ENCODE measurements at places on chromosomes 6 and 20.

DNA sequence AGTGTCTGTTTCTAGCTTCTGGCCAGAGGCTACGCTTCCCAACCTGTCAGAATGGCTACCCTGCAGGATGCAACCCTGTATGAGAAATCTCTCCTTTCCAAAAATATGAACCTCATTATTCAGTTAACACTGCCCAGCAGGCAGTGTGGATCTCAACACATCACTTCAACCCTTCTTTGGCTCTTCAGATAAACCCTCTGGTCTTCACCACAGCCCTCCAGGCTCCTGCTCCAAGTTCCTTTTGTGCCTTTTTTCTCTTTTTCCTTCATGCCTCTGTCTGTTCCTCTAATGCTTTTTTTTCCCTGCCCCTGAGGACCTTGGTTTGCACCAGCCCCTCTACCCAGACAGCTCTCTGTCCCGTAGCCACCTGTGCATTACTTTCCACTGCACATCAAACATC lies 207.4 kb downstream of the MYLK4 start:
- no peak for DNase-seq

- DNase-seq, result no peak
These were observed 1.6 kb upstream of the OGFRL1 start for GRCh38 chr6:71287038-71287437.

- DNase-seq, result no peak
These were observed 68.5 kb downstream of the PRPH2 start for GRCh38 chr6:42653851-42654250.

DNA sequence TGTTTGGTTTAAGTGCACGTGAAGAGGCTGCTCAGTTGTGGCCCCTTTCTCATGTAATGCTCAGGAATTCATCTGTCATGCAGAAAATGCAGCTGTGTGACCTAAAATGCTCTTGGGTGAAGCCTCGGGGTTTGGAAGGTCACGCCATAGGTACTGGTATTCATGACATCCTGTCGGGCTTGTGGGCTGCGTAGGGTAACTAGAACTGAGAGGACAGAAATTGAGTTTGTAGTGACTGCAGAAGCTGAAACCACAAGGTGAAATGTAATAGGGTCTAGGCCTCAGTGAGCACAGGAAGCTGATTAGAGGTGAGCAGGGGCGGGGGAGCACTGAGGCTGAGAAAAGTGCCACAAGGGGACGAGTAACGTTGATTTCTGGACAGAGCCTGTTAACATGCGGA lies 128.8 kb downstream of the SOBP start:
- no peak for DNase-seq

GRCh38 chr6:11388983-11389944 lies 148.3 kb upstream of the TMEM170B start:
- no peak for DNase-seq

GRCh38 chr20:50012282-50013263 lies 29.8 kb downstream of the SNAI1 start:
- DNase-seq, result no peak

- DNase-seq, result no peak
These were observed 207.4 kb upstream of the ZNF217 start for GRCh38 chr20:53800883-53801604.

DNA sequence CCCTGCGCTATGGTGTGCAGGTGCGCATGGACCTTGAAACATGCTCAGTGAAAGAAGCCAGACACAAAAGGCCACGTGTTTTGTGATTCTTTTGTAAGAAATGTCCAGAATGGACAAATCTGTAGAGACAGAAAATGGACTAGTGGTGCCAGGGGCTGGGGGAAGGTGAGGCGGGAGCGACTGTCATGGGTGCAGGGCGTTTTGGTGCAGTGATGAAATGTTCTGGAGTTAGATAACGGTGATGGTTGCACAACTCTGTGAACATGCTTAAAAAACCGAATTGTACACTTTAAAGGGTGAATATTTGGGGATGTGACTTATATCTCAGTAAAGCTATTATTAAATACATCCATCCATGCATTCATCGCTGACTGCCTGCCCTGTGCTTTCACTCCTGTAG lies 31.7 kb upstream of the NTSR1 start:
- no peak for DNase-seq

GRCh38 chr6:70166088-70166958 lies 136.6 kb downstream of the COL9A1 start:
- DNase-seq, result no peak

DNA sequence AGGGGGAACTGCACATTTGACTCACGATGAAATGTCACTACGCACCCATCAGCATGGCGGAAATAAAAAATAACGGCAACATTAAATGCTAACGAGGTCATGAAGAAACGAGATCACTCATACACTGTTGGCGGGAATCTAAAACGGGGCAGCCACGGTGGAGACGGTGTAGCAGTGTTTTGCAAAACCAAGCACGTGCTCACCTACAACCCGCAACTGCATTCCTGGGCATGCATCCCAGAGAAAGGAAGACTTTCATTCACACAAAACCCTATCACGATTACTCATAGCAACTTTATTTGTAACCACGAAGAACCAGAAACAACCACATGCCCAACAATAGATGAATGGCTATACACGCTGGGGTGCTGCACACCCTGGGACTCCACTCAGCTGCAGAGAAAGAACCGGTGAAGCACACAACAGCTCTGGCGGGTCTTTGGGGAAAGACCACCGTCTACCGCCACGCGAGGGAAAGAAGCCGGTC lies 77.0 kb downstream of the YTHDF1 start:
- DNase-seq, result no peak

Data from activated B cell treated with CpG ODN at 0.5 μM for 24 hours (primary cell).